Hindlimb muscle (tissue), 1 donor: ENCODE measurements at places on chromosomes 1 and 21. TPM values are rescaled to one million over a fixed set of nuclear protein-coding genes. Genes with fewer than 3 reads are reported as not detected.
A peak's percentile ranks its signal among the peaks of the same experiment; 100 is the strongest.

GRCh38 chr1:179926850-179927205 lies 27.8 kb upstream of the CEP350 start:
- DNase-seq, result no peak

- no peak for DNase-seq
Observed at GRCh38 chr1:6859415-6860343, 74.4 kb downstream of the CAMTA1 start.

NFYC gene
- polyA plus RNA-seq, result 63.2 TPM

DNA sequence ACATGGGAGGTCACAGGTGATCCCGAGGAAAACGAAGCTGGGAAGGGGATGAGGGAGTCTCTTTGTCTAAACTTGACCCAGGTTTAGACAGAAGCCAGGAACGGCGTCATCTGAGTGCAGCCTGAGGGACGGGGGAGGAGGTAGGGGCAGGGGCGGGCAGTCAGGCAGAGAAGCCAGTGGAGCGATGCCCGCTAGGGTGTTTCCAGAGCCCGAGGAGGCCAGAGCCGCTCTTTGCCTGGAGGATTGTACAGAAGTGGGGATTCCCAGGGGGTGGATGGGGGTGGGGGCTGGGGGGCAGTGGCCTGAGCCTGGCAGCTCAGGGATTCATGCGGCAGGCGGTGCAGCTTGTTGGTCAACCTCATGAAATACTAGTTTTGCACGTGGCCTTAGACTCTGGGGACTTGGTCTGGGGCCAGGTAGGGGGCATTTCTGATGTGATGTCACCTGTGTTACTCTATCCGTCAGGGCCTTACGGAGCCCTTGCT lies 58.4 kb downstream of the VPS26C start:
- DNase-seq, result no peak

DNA sequence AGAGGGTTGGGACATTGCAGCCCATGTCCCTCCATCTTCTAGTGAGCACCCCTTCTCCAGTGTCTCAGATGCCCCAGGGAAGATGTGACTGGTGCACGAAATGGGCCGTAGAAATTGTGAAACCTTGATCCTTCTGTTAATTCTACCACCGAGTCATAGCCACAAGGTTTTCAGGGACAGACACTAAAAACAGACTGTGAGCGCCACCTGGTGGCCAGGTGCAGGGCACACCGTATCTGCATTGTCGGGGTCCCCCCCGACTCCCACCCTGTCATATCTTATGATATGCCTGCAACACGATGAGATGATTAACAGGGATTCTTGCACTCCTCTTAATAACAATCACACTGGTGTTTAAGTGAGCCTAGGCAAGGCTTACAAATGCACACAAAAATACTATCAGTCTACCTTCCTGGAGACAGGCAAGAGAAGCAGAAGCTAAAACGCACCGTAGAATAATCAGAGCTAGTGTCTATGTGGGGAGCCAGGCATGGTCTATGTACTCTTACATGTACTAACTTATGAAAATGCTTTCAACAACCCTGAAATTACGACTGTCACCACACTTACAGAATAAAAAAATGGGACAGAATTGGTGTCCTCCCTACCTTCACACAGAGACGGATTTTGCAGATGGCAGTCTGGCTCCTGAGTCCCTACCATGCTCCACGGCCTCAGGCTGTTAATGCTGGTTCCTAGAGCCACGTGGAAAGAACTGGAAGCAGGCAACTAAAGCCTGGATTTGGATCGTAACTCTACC lies 57.9 kb downstream of the FHAD1 start:
- no peak for DNase-seq

LEMD1 gene
- polyA plus RNA-seq, result not detected

DNA sequence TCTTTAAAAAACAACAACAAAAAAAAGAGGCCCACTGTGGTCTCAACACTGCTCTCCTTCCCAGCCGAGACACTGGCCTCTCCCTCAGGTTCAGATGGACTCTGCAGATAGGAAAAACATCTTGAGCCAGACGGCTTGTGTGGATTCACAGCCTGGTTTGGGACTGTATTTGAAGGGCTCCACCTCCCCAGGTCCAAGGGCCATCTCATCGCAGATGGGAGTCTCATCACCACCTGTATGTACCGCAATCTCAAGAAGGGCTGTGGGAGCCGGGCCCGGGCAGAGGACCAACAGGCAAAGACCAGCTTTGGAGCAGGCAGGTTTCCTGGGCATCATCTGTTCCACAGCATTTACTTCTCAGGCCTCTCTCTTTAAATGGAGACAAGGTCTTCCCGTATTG lies 10.3 kb downstream of the ZBTB48 start:
- DNase-seq, result no peak

GJB5 gene
- 0.39 TPM for polyA plus RNA-seq

DNA sequence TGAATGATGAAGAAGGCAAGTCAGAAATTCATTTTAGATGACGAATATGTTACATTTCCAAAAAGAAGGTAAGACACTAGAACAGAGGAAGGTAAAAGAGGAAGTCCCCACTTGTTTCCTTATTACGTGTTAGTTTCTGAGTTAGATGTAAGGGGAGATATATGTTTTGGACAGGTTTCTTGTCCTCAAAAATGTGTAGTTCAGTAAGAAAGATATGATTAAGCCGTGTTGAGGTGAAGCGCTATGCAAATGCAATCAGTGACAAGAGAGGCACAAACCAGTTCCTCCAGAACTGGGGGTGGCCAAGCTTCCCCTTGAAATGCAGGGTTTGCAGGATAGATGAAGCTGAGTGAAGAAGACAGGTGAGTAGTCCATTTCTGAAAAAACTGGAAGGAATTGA lies 293.3 kb upstream of the RUNX1 start:
- no peak for DNase-seq

IL20 gene
- not detected for polyA plus RNA-seq

DNA sequence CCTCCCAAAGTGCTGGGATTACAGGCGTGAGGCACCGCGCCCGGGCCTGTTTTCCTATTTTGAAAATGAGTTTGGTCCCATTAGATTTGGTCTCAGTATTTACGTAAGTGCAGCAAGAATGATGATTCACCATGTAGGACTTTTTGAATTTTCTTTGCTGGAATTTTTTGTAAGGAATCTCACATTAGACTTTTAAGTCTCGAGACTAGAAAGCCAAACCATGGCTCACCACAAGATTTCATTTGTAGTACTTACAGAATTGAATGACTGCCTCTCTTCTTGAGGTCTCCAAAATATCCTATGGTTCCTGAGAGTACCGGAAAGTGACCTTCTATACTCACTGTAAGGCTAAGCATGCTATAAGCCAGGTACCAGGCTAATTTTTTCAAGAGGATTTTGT lies 325 bp downstream of the OR14A2 start:
- DNase-seq, result no peak

DNA sequence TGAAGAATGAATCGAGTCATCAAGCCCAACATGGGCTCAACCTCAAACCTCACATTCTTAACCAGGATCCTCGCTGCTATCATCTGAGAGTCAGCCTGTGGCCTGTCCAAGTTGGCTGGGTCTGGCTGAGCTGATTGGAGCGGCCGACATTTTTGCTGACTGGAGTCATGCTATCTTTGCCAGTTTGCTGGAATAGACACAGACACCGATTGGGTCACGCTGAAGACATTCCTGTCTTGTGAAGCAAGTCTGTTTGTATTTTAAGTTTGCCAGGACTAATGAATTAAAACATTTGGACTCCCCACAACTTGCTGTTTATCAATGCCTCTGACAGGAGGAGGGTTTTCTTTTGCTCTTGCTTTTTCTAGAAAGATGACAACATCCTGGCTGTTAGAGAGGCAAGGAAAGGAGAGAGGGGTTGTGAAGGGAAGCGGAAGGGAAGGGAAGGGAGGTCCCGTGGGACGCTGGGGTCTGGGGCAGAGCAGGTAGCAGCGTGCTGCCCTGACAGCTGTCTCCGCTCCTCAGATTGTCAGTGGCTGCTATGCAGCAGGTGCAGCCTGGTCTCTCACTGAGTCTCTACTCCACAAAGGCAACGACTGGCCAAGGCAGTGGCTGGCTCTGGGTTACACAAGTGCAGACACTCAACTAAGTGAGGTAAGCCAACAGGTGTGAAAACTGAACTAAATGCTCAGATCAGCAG lies at the start of gene MAP3K7CL:
MAP3K7CL (plus strand) TSS at position 375 of the 700 bp plus-strand sequence. CDS start 2,701 bp downstream, outside the sequence.
- no peak for DNase-seq

- DNase-seq, result peak; percentile 26
Observed at GRCh38 chr1:25246600-25247023, 642 bp downstream of the RSRP1 start.

KAZN gene
- 14.6 TPM for polyA plus RNA-seq

DNA sequence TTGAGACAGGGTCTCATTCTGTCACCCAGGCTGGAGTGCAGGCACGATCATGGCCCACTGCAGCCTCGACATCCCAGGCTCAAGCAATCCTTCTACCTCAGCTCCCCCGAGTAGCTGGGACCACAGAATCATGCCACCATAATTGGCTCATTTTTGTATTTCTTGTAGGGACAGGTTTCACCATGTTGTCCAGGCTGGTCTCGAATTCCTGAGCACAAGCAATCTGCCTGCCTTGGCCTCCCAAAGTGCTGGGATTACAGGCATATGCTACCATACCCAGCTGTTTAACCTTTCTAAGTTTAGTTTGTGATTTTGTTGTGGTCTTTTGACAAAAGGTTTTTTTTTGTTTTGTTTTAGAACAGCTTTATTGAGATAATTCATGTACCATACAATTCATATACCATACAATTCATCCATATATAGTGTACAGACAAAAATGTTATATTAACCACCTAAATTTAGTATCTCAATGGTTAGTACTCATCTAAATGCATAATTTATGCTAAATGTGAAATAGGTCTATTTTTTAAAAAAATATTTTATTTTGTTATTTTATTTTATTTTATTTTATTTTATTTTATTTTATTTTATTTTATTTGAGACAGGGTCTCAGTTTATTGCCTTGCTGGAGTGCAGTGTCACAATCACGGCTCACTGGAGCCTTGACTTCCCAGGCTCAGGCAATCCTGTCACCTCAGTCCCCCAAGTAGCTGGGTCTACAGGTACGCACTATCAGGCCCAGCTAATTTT lies 8.9 kb downstream of the ZMPSTE24 start:
- DNase-seq, result no peak

PSMD4 gene
- polyA plus RNA-seq, result 121 TPM

CD48 gene
- polyA plus RNA-seq, result 2.1 TPM

DNA sequence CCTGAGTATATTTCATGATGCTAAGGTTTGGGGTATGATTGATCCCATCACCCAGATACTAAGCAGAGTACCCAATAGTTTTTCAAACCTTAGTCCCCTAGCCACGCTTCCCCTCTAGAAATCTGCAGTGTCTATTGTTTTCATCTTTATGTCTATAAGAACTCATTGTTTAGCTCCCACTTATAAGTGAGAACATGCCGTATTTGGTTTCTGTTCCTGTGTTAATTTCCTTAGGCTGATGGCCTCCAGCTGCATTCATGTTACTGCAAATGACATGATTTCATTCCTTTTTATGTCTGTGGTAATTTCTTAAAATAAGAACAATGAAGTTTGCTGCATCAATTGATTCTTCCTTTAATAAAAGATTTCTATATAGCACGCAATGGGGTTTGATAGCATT lies 301.3 kb downstream of the PLPP3 start:
- DNase-seq, result no peak

HCRTR1 gene
- 0.23 TPM for polyA plus RNA-seq

GRCh38 chr1:31699341-31699891 lies 4.4 kb downstream of the COL16A1 start:
- no peak for DNase-seq

DNA sequence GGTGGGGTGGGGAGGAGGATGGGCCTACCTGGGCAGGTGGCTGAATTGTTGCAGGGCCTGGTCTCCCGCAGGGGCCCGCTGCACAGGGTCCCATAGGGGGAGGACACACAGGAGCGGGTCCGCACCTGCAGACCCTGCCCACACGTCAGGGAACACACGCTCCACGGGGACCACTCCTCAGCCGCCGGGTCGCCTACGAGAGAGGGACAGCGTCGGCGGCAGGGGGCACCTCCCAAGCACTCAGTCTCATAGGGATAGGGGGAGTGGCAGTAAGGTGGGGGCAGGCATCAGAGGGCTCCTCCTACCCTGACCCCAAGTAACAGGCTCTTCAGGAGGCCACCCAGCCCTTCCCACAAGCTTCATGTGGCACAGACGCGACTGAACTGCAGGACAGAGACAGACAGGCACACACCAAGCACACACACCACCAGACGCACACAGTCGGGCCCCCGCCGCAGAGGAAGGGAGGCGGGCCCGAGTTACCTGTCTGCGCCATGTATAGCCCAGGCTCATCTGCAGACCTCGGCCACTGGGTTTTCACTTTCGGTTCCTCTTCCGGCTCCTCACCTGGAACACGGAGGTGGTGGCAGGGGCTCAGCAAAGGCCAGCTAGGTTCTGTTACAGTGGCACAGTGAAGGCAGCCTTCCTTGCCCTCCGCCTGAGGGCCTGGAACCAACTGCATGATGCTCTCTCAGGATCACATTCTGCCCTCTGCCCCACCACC lies 19.8 kb downstream of the ADGRB2 start:
- DNase-seq, result no peak

DNA sequence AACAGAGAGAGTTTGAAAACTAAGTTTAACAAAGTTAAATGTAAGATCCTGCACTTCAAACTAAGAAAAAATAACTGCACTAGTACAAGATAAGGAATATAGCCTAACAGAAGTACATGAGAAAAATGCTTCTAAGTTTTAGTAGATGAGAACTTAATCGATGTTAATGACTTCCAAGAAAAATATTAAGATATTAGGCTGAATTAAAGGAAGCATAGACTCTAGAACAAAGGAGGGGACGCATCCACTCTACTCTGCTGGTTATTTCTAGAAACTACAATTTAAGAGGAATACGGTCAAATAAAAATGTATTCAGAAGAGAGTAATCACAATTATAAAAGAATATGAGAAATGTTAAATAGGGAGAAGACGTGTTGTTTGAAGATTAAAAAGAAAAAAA lies 46.3 kb upstream of the SLC16A1 start:
- DNase-seq, result no peak

DNA sequence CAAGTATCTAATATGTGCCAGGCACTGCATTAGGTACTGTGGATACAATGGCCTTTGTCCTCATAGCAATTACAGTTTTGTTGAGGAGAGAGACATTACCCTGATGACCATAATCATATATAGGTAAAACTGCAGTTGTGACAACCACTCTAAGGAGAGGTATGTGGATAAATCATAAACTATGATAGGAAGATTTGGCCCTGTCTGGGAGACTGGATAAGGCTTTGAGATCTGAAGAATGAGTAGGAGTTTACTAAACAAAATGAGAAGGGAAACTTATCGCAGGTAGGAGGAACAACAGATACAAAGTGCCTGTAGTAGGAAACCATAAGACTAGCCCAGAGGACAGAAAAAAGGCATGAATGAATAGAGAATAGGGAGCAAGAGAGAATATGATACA lies 4.4 kb downstream of the TMCO1 start:
- DNase-seq, result no peak

- DNase-seq, result no peak
Observed at GRCh38 chr1:173297798-173298391, 90.8 kb upstream of the TNFSF4 start.

NTNG1 gene
- 9.7 TPM for polyA plus RNA-seq

DNA sequence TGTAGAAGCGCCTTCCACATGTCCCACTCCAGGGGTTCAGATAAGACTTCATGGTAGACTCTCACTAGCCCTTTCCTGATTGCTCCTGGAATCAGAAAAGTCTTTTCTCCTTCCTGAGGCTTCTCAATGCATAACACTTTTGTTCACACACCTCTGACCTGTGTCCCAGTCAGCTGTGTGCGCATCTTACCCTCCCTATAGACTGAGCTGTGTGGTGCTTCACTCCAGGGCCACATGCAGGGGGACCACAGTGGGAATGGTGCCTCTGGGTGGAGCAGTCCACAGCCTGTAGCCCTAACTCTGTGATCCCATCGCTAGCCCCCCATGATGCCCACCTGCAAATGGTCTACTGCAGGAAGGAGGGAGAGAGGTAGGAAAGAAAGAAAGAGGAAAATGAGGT lies 84.0 kb upstream of the TLR5 start:
- no peak for DNase-seq

TSSK3 gene
- polyA plus RNA-seq, result 3.3 TPM
